NCI-H1417 treated with DMSO at 0.1 percent for 48 hours (cell line): ENCODE measurements at places on chromosomes 16 and 17.

DNA sequence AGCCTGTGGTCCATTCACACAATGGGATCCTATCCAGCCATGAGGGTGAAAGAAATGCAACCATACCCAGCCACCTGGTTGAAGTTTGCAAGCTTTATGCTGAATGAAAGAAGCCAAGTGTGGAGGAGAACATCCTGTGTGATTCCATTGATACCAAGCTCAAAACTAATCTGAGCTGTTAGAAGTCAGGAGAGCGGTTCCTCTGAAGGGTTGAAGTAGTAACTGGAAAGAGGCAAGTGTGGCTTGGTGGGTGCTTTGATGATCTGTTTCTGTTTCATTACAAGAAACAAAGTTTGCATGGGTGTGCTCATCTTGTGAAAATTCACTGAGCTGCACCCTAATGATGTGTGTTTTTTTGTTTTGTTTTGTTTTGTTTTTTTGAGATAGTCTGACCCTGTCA is 99.4 kb downstream of the SALL1 start:
- DNase-seq, result no peak

- DNase-seq, result no peak
Observed at GRCh38 chr16:84503751-84504395, 586 bp downstream of the MEAK7 start.

DNA sequence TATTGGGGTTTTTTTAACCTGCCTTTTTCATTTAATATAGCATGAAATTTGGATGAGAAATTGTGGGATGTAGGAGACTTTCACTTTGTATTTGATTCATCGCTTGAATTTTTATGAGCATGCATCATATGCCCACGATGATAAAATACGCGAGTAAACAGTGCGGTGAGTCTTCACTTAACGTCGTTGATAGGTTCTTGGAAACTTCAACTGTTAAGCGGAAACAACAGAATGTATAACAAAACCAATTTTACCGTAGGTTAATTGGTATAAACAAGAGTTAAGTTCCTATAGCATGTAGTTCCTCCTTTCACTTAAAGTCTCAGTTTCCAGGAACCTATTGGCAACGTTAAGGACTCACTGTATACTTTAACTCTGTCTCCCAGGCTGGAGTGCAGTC is 28.7 kb downstream of the MMP15 start:
- no peak for DNase-seq

- DNase-seq, result no peak
Observed at GRCh38 chr17:8991514-8992285, 26.2 kb upstream of the PIK3R5 start.

GRCh38 chr17:77096570-77097214 is 44.1 kb upstream of the SEC14L1 start:
- no peak for DNase-seq

DNA sequence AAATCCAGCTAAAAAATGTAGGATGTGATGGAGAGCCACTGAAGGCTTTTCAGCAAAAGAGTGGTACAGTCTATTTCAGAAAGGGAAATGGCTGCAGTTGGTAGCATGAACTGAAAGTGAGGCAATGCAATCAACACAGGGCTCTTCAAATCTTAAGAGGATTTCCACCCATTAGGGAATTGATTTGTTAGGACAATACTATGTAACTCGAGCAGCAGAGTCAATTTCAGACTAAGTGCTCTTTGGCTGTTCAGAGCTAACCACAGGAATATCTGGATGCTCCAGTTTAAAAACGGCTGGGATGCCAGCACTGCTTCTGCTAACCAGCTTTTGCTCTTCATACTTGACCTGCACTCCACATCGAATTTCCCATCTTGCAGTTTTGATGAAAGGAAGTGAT is 24.6 kb downstream of the CACNG1 start:
- no peak for DNase-seq

GRCh38 chr16:85201574-85201973 is 89.3 kb upstream of the CIBAR2 start:
- DNase-seq, result no peak

DNA sequence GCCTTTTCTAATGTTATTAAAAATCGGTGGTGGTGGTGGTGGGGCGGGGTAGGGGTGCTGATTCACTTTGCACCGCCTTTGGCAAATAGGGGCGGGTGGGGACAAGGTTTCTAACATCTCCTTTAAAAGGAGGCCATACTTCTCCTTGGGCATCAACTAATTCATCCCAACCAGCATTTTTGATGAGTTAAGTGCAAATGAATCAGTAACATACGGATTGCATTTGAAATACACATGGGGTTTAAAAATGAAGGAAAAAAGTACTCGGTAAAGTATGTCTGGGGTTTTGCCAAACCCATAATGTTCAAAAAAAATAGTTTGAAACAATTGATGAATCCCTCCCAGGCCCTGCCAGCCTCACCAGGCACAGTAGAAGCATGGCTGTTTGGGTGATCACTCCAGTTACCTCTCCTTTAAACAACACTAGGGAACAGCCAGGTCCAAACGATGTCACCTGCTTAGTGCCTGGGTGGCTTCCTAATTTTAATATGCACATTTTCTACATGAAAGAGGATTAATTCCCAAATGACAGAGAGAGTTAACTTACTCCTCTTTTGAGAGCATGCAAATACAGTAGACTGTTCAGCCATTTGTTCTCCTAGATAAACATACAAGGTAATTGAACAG is 107.2 kb downstream of the ANKFN1 start:
- no peak for DNase-seq

DNA sequence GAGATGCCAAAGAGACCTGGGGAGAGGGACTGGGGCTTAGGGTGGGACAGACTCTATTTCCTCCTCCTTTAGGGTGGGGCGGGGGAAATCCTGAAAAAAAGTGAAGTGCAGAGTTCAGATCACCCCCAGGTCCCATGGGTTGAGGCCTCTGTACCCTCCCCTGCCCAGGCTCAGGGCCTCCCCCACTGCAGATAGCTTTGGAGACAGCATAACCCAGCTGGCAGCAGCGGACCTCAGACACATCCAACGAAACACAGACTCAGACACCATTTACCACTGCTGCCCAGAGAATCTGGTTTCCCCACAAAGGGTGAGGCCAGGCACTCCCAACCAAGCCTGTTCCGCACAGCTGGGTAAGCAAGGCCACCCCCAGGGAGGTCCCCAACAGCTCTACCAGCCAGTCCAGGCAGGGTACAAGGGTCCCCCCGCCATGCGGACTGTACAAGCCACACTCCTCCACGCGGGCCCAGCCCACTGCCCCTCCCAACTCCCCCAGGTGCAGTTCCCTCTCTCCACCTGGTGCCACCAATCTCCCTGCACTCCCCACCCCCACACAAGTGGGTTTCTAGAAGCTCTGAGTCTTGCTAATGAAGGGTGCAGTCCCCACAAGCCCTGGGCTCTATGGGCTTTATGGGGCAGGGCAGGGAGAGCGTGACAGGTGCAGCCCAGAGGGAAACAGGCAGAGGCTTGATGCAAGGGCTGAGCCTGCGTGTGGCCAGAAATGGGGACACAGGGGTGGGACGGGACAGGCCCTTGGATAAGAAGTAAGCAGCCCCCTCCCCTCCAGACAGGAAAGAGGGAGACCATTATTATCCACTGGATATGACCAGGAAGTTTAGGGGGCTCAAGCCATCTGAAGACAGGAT is 8.9 kb downstream of the RHBDF2 start:
- DNase-seq, result no peak

GRCh38 chr17:58227733-58228132 is 8.7 kb upstream of the MKS1 start:
- DNase-seq, result no peak

DNA sequence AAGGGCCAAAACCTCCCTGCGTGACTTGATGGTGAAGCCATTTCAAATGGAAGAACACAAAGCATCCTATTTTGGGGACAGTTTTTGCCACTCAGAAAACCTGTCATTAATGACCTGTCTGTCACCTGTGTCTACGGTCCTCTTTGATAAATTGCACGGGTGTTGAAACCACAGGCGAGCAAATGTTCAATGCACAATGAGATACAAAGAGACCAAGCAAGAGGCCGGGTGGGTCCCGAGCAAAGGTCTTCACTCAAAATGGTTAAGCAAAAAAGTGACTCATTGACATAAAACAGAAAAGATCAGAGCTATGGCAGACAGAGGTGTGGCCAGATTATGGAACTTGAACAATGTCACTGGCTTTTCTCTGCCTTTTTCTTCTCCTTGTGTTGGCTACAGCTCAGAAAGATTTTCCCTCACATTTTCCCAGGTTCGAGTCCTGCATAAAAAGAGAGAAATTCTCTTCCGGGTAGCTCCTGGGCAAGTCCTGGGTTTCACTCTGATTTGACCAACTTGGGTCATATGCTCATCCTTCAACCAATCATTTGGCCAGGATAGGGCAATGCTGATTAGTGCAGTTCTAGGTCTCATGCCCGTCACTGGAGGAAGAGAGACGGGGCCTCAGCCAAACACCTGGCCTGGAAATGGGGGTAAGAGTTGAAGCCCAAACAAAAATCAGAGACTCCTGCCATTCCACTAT is 92.2 kb downstream of the CMC2 start:
- no peak for DNase-seq
